ENCODE measurements at places on chromosomes 13 and 19.

DNA sequence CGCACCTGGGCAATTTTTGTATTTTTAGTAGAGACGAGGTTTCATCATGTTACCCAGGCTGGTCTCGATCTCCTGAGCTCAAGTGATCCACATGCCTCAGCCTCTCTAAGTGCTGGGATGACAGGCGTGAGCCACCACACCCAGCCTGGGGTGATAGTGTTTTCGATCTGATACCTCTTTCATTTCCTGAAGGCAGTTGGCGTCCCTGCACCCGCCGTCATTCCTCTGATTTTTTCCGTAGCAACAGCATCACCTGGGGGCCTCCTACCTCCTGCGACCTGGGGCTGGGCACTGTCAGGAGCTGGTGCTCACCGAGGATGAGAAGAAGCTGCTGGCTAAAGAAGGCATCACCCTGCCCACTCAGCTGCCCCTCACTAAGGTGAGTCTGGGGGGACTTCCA is 10.8 kb downstream of the CREB3L3 start:
- no peak for DNase-seq

- DNase-seq, result no peak
Measured at GRCh38 chr13:100347968-100348367, 240.6 kb downstream of the GGACT start.

DNA sequence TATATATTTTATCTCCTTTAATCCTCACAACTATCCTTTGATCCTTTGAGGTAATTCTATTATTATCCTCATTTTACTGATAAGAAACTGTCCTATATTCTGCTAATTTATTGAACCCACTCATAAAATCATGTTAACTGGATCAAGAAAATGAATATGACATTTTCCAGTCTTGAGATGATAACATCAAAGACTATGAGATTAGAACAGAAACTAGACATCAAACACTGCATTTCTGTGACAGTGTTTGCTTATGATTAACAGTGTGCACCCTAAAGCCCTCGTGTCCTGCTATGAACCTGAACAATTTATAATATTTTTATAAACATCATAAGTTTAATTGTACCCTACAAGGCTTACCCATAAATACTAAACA is 96.3 kb downstream of the TBC1D4 start:
- DNase-seq, result no peak

DNA sequence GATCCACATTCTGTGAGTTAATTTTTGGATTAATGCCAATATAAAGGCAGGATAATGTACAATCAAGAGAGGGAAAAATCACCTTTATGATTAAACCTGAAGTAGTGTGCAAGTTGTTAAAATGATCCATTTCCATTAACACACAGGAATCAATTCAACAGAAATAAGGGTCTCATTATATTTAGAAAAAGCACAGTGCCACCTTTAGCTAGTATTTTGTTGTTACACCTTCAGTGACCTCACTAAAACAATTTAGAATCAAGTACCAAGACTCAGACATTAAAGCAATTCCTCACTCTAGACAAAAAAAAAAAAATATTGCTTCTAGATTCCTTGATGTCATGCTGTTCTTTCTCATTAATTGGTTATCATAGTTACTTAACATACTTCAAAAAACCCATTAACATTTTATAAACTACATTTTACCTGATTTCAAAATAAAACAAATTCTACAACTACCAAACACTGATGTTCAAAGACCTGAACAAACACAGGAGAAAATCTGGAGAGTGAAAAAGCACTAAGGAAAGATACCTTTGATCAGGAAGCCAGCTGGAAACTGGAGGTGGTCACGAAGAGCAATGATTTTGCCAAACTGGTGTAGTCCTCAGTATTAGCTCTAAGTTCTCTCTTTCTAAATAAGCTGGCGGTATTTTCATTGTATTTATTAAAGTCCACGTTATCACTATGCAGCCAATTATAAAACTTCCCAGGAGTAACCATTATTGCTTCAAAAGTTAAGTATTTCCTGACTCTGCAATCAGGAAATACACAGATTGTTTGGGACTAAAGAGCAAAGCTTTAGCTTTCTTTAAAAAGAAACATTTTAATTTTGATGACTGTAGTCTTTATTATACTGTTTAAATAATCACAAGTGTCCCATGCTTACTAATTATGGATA is 115.3 kb downstream of the TBC1D4 start:
- no peak for DNase-seq

DNA sequence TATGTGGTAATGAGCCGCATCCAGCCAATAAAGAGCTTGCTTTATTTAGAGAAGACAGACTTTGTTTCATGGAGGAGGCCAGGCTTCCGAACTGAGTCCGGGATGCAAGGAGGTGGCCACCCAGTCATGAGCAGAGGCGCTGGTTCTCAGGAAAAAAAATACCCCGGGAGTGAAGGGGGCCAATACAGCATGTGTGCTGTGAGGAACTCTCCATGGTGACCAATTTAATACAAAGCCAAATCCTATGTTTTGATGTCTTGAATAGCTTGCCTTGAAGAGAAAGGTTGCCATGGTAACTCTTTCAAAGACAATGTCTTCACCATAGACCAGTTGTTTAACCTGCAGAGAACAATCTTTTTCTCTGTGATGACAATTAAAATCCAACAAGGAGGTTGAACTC is 43.4 kb upstream of the PDCD5 start:
- no peak for DNase-seq

- no peak for DNase-seq
Measured at GRCh38 chr13:112756511-112756966, 66.7 kb downstream of the ATP11A start.

- no peak for DNase-seq
Measured at GRCh38 chr13:34567597-34567996, 374.5 kb upstream of the NBEA start.

DNA sequence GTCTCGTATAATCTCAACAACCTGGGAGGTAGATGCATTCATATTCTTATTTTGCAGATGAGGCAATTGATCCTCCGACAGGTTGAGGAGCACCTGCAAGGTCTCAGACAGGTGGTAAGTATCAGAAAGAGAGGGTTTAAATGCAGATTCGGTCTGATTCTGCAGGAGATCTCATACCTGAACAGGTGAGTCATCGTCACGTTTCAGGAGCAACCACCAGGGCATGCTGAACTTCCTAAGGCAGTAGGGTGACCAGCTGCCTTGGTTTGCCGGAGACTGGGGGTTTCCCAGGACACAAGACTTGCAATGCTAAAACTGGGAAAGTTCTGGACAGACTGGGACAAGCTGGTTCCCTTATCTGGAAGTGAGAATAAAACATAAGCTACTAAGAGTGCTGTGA is 68.8 kb upstream of the TSHZ3 start:
- DNase-seq, result no peak

- DNase-seq, result no peak
Measured at GRCh38 chr19:13847407-13848339, 29.3 kb upstream of the NANOS3 start.

GRCh38 chr13:109369353-109370052 is 416.9 kb downstream of the IRS2 start:
- DNase-seq, result peak; percentile 59

GRCh38 chr19:55090564-55090963 is 14.9 kb downstream of the EPS8L1 start:
- no peak for DNase-seq

DNA sequence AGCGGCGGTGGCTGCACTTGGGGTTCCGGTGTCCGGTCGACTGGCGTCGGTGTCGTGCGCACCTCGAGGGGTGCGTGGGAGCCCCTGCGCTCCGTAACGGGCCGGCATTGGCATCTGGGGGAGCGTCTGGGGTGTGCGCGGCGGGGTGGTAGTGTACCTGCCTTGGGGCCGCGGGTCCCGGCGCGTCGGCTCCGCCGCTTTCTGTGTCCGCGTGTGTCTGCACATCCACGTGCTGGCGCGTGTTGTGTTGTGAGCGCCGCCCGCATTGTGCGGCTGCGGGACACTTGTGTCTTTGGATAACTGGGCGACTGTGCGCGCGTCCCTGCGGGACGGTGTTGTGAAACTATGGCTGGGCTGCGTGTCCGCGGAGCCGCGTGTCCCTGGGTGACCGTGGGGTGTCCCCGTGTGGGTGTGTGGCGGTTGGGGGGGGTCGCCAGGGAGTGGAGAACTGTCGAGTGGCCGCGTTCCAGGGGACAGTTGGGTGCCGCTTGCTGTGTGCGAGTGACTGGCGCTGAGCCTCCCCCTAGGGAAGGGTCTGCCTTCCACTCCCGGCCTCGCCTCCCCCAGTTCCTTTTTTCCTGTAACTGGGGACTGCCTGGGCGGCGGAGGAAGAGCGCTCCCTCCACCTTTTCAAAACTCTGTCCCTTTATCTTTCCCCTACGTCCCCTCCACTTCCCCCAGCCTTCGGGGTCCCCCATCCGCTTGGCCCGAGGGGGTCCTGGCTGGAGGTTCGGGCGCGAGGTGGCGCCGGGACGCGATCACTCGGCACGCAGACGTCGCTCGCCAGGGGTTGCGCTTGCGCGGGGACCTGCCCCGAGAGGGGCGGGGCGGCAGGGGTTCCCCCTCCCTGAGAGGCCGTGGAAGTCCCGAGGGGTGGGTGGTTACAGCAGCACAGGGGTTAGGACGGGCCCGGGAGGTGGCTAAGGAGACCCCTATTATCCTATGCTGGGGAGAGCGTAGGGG is 5.7 kb upstream of the NFIC start:
- peak; percentile 57 for DNase-seq

DNA sequence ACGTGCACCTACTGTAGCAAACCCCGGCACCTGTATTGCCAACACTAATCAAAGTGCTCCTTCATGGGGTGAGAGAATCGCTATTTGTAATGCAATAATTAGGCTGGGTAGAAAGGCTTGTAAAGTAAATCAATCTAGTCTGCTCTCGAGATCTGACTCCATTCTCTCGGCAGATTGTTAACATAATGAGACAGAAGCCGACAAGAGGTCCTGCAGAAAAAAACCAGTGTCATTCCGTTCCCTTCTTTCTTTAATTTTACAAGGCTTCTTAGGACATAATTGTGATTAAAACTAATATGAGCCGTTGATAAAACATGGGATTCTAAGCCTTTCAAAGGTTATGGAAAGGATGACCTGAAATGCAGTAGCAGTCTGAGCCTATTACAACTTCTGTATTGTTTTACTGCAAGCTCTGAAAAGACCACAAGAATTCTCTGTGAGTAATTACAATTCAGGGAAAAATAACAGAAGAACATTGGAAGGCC is 530.0 kb downstream of the PCDH9 start:
- DNase-seq, result no peak

DNA sequence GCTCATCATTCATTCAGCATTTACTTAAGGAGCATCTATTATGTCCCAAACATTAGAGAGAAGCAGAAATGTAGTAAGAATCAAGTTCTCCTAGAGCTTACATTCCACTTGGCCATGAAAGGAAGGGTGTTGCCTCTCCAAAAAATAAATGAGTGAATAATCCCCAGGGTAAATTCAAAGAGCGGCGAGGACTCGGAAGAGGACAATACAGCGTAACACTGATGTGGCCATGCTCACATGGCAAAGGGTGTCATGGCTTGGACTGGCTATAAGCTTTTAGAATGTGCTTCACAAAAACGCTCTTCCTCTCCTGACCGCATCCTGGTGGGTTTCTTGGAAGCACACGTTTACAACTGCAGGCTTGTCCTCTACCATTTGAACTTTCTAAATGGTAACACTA is 290.2 kb downstream of the IRS2 start:
- DNase-seq, result no peak

GRCh38 chr19:5321851-5322681 is 18.5 kb downstream of the PTPRS start:
- DNase-seq, result peak; percentile 27

DNA sequence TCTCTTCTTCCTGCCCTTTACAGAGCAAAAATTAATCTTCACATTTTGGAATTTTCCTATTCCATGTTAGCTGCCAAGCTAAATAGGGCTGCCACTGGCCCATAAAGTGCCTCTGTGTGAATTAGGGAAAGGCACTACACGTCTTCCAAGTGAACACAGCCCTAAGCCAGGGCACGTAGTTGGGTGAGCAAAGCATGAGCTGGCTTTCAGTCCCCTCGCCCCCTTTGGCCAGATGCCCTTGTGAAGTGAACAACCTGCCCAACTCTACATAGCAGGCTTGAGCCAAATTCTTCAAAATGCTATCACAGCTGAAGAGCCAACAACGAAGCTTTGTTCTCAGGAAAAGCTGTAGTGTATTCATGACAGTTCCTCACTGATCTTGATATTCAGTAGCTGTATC is 213.1 kb downstream of the OXGR1 start:
- DNase-seq, result peak; percentile 29

DNA sequence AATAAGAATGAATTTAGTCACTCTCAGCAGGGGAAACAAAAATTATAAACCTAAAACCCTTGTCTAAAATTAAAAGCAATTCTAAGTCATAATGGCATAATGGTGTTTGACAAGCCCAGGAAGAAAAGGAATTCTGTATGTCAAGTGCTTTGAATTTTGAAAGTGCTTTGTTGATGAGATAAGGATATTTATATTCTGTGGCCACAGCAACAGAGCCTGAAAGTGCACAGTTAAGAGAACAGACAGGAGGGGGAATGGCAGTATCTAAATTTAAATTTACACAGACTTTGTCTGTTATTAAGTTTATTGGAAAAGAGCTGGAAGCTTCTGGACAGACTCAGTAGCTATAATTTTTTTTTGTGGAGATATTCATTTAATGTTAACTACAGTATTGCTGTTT is 69.8 kb downstream of the OLFM4 start:
- no peak for DNase-seq

GRCh38 chr13:29852472-29853054 is 2.1 kb upstream of the UBL3 start:
- DNase-seq, result no peak

- no peak for DNase-seq
Measured at GRCh38 chr13:94305463-94305862, 174.0 kb downstream of the DCT start.

- DNase-seq, result peak; percentile 7
Measured at GRCh38 chr13:40589285-40590109, 76.9 kb downstream of the FOXO1 start.

DNA sequence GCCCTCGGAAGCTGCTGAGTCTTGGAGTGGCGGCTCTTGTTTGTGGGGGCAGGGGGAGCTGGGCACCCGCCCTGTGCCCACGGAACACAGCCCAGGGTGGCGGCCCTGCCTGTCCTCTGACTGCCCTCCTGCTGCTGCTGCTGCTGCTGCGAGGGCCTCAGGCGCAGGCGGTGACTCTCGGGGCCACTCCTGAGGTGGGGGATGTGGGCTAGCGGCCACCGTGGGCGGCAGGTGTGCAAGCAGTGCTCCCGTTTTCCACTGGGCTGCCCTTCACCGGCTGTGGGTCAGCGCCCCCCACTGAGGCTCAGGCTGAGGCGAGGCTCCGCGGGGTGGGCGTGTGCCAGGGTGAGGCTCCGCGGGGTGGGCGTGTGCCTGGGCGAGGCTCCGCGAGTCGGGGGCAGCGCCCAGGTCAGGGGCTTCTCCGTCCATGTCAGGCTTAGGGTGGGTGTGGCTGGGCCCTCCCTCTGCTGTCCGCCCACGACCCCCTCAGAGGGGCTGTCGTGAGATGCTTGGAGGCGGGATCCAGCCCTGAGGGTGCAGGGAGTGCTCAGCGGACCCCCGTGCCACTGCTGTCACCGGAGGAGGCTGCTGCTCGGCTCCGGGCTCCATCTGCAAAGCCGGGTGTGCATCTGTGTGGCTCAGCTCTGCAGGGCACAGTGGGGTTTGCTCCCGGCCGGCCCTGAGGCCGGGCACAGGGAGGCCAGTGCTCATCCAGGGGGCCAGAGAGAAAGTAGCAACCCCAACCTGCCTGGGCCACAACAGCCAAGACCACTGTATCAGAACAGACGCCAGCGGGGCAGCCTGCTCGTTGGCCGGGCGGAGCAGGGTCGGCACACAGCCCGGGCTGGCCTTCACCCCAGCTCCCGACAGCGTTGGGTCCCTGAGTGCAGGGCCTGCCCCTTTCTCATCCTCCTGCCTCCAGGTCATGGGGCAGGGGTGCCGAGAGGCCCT is 14.5 kb downstream of the CSNK1G2 start:
- peak; percentile 54 for DNase-seq

- no peak for DNase-seq
Measured at GRCh38 chr13:91368676-91369440, 21.4 kb downstream of the MIR17HG start.
